ENCODE measurements at places on chromosomes 5 and 9.

- no peak for DNase-seq
These were observed 55.2 kb upstream of the ACTBL2 start for GRCh38 chr5:57537811-57538210.

DNA sequence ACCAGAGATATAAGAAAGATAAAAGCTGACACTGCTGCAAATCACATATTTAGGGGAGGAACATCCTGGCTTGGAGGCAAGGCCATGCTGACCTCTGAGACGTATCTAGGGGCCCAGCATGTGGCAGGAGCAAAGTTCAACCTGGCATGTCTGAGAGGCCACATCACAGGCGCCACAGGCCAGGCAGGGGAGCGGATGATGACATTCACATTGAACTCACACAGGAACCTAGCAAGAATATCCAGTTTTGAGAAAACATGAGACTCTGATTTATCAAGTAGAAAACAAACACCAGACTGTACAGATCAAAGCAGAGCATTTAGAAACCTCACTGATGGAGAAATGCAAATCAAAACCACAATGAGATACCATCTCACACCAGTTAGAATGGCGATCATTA, 64.2 kb upstream of the STK32A start:
- no peak for DNase-seq

- DNase-seq, result no peak
These were observed 32.0 kb downstream of the NKD2 start for GRCh38 chr5:1040571-1040970.

GRCh38 chr9:88757406-88758010, 222.5 kb downstream of the NXNL2 start:
- no peak for DNase-seq

GRCh38 chr5:38940230-38940858, 94.5 kb downstream of the OSMR start:
- no peak for DNase-seq

- DNase-seq, result no peak
These were observed 274.4 kb downstream of the HINT1 start for GRCh38 chr5:130890610-130891009.

DNA sequence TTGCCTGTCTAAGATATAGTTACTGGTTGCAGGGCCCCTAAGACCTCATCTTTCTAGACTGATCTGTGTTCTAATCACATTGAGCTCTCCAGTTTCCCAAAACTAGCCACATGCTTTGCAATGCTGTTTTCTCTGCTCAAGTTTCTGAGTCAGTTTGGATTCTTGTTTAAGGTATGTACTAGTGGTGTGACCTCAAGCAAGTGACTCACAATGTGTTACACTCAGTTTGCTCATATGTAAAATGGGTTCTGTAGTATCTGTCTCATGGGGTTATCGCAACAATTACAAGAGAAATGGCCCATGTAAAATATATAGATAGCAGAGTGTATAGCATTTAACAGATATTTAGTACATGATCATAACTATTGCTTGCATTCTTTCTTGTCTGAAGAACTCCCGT, 153.1 kb upstream of the ELL2 start:
- no peak for DNase-seq

DNA sequence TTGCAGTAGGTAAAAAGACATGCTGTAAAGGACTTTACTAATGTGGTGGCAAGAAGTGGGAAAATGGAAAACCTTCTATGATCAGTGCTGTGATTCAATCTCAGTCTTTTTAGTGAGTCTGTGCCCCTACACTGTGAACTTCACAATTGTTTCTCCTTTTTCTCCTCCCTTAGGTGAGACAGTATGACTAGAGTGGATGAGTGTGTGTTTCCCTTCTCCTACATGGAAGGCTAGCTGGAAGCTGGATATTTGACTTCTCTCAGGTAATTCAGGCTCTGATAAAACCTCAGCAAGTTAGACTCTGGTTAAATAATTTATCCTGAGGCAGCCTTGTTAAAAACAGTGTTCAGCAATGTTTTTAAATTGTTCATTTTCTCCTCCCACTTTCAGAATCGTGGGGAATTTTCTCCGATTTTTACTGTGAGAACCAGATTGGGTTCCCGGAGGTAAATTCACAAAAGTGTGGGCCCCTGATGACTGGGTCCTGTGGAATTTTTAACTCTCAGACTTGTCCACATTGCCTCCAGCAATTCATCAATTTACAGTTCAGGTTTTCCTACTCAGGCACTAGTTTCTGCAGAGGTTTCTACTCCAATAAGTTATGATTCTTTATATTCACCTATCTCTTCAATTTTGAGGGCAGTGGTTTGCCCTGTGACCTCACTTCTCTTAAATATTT, 149.1 kb upstream of the PIK3R1 start:
- DNase-seq, result no peak

Data from natural killer cell treated with Interleukin-12 subunit alpha and Interleukin-12 subunit beta and Interleukin-15 and Interleukin-18, amount 100 ng/mL, for 72 hours (primary cell).